ENCODE measurements at places on chromosomes 6 and 20. TPM values are rescaled to one million over a fixed set of nuclear protein-coding genes. Genes with fewer than 3 reads are reported as not detected.

The CPNE5 gene
- 31.9 TPM for total RNA-seq

The KIF13A gene
- 59.8 TPM for total RNA-seq

The LY6G6D gene
- total RNA-seq = not detected

DNA sequence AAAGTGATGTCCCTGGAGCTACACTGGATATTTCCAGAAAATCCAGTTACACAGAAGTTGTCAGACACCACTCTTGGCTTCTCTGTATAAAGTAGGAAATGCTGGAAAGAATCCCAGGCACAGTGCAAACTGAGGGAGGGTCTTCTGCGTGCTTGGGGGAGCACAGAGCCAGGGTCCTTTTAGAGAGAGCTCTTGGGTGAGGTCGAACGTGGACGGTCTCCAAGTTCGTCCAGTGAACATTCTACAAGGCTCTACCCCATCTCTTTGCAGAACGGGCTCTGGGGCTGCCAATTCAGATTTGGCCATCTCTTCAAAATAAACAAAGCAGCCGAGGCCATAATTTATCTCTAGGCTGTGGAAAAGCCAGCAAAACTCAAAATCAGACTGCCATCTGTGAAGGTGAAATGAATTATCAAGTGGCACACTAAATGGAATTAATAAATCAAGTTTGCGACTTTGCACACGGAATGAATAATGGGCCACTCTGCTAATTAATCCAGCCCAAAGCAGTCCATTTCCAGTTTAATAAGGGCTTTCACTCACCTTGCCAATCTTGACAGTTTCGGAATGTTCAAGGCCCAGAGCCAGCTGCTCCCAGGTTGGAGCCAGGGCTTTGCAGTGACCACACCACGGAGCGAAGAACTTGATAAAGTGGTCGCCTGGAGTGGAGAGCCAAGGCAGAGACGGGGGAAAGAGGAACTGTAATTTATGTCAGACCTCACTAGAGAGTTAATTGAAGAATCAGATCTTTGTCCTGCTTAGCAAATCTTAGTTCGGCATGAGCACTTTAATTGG is 19.3 kb downstream of the TXNDC5 start:
- no peak for DNase-seq

DNA sequence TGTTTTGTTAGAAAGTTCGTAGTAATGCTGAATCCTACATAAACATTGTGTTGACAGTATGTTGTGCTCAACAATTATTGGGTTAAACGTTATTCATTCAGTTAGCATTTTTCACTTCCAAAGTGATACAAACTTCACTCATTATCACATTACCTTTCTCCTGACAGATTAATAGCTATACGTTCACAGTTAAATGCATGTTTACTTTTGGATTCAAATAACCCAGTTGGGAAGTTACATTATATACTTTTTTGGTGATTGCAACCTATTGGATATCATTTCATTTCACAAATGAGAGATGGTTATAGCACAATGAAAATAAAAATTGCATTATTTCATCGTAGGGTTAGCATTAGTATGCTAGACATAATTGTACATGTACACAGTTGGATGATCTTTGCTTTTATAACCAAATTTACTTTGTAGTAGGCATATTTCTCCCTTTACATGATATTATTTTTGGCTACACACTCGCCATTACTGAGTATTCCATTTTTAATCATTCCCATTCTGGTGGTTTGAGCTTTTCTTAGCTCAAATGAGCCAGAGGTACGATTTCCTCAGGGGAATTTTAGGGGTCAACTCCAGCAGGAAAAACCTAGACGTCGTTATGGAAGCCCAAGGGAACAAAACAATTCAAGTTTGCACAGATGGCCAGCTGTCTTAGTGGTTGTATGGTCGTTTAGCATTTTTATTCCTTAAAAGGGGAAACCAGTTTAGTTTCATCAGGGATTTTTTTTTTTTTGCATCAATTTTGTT is 2.1 kb upstream of the HIVEP1 start:
- peak; percentile 36 for DNase-seq

- DNase-seq = no peak
Observed at GRCh38 chr6:26197933-26198721, 110.9 kb downstream of the HFE start.

DNA sequence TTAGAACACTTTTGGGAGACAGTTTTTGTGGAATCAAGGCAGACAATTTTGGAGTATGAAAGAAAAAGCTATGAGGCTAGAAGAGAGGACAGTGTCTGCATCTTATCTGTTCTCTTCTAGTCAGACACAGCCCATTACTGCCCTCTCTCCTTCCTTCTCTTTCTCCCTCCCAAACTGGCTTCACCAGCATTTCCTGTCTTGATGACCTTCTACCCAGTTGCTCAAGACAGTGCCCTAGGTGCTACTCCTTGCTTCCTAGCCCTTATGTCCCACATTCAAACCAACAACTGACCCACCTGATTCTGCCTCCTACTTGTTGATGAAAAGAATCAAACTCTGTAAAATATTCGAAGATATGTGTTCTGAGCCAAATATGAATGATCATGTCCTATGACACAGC is 116.4 kb upstream of the RIPOR2 start:
- DNase-seq = no peak

GRCh38 chr20:38001981-38002380 is 31.3 kb downstream of the TTI1 start:
- DNase-seq = no peak

DNA sequence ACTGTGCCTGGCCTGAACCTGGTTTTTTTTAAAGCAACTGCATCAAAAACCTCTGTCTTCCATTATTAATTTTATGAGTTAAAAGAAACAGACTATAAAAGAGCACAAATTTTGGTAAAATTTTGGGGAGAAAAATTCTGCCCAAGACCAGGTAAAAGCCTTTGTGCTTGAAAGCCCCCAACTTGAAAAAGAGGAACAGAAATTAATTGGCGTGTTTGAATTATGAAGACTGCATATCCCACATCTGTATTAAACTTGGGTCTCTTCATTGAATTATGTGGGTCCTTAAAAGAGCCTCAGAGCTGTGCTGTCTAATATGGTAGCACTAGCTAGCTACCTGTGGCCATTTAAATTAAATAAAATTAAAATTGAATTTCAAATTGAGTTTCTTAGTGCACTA is 41.2 kb downstream of the COL11A2 start:
- DNase-seq = no peak

DNA sequence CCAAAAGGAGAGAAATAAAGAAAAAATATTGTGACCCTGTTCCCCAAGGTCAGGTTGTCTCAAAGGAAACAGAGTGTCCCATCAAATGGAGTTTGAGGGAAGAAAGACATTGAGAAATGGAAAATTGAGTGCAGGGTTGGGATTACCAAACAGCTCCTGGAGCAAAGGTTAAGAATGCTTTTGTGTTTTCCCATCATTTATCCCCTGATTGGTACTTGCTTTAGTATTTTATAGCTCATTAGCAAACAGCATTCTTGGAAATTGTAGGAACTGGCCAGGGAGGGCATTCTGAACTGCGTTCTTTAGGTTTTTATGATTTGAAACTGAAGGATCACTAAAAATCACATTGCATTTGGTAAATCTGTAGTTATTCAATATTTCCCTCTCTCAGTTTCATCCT is 59.0 kb upstream of the NELFCD start:
- no peak for DNase-seq

DNA sequence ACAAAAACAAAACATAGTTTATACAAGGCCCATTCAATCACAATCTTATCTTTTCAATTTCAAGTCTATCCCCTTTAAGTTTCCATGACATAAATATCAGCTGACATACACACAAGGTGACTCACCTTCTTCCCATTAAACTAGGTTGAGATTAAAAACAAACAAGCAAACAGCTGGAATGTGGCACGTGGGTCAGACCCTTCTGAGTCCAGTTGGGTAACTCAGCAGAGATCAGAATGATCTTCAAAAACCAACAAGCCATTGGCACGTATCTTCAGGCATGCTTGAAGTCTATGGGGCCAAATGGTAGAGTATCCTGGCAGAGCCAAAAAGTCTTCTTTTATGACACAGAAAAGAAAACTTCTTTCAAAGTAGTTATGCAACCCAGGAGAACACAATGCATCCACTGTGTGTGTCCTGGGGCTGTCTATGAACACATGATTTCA is 603.5 kb upstream of the CITED2 start:
- DNase-seq = no peak

- DNase-seq = peak; percentile 71
Observed at GRCh38 chr20:64216036-64216435, 39.5 kb upstream of the PCMTD2 start.

DNA sequence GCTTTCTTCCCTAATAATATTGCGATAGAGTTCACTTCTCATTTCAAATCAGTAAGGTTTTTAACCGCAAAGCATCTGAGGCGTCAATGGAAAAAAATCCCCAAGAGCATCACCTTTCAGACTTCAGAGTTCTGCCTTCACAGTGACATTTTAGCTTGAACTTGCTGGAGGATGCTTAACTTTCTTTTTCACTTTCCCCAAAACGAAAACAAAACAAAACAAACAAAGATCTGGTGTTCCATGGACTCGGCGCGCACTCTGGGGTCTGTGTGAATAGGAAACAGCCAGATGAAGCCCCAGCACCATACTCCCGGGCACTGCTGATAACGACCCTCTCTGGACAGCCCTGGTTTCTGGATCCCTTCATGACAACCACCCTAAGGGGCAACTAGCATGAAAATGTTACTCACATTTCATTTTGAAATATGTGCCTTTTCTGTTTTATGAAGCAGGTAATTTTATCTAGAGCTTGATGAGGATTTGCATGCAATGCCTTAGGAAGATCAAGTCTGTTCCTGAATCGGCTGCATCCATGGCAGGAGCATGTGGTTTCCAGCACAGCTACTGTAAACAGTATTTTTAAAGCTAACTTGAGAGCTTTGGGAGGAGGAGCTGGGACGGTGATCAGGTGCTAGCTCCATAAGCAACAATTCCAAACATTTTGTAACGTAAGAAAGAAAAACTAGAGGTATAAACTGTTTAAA is 44.5 kb downstream of the RAMACL start:
- no peak for DNase-seq

GRCh38 chr6:101403216-101403945 is 9.9 kb downstream of the GRIK2 start:
- no peak for DNase-seq

- DNase-seq = no peak
Observed at GRCh38 chr6:18543051-18543450, 155.9 kb downstream of the RNF144B start.

GRCh38 chr6:34021554-34022190 is 124.2 kb downstream of the GRM4 start:
- DNase-seq = no peak

GRCh38 chr6:286681-287488 is 5.4 kb upstream of the DUSP22 start:
- DNase-seq = no peak

Data from heart left ventricle (tissue), 16 donors.